ENCODE measurements at places on chromosomes 1 and 21.

DNA sequence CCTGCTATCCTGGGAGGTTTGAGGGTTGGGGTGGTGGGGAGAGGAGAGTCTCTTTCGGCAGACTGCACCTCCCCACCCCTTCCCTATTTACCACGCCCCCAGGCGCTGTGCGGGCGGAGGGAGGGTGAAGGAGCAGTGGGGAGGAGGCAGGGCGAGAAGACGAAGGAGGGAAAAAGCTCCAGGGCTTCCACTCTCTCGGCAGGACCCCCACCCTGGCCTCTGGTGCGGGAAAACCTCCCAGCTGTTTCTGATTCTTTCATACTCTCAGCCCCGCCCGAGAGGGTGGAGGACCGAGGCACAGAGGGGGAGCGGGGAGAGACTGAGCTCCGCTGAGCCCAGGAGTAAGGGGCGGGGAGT, 866 bp upstream of the WNT2B start:
- DNase-seq: no peak

DNA sequence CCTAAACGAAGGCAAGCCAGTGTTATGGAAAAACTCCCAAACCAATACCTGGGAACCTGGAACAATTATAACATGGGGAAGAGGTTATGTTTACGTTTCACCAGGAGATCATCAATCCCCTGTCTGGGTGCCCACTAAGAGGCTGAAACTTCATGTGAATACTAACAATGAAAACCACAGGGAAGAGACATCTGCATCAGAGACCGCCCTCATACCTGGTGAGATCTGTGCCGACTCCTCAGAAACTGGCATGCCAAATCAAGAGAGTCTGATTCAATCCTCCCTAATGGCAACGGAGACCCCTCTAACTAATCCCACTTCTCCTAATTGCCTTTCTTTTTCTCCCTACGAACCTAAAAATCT, 163.2 kb downstream of the IER5 start:
- no peak for DNase-seq

GRCh38 chr1:15963968-15964648, 11.8 kb downstream of the ZBTB17 start:
- DNase-seq: no peak

DNA sequence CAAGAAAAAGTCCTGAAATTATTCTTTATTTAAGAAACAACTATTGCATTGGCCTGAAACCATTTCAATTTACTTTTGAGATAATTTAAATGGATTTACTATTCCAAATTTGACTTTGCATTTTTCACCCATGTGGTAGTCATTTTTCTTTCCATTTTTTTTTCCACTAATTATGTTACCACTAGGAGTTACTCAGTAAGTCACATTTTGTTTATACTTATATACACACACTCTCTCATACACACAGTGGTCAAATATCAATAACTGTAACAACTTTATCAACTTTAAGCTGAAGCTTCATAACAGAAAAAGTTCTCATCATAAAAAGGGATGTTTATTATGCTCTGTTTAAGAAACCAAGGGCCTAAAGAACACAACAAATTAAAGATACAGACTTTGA, 222.8 kb downstream of the SIPA1L2 start:
- no peak for DNase-seq

DNA sequence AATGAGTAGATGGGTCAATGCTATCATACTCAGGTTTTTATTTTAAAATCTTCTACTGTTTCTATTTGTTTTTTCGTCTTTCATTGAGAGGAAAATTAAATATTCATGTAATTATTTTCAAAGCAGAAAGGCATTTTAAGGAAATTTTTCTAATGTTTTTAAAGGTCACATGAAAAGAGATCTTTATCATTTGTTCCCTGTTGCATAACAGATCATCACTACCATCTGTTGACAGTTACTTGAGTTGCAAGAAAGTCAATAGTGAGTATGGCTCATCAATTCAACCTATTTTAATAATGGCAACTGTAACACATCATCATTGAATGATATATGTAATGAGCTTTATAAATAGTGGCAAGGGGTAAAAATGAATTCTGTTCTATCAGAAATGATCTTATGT, 369.7 kb downstream of the DPYD start:
- no peak for DNase-seq

DNA sequence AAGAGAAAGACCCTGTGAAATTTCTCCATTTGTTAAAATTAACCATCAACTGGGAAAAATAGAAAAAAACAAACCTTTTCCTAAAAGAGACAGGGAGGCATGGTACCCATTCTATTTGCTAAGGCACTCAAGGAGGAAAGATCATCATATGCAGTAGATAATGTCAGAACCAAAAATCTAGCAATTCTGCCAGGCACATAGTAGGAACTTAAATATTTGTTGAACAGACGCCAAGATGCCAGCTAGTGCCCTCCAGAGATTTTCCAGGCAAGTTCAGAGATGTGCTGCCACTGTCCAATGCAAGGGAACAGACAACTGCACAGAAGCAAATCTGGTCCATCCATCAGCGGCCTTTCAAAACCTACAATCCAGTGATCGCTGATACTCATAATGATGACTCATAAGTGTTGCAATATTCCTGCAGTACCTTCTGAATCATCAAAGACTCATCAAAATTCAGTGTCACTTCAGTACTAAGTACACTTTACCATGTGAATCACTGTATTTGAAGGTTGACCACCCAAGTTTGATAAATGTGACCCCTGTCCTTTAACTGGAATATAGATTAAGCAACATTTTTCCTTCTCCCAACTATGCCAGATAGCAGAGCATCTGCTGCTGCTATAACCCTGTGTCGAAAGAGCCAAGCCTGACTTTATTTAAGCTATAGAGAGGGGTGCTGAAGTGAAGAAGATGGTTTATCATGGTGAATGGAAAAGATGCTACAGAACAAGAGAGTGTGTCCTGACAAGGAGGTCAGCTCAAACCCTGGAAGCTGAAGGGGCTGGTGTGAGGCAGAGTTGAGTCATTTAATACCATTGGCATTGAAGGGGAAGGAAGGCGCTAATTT, 99.1 kb downstream of the MT1HL1 start:
- DNase-seq: no peak

GRCh38 chr1:164702216-164702615, 143.2 kb downstream of the PBX1 start:
- DNase-seq: no peak

- DNase-seq: no peak
These were observed 37.3 kb downstream of the ZMYND12 start for GRCh38 chr1:42418516-42418915.

- no peak for DNase-seq
These were observed 26.3 kb downstream of the MTARC1 start for GRCh38 chr1:220813013-220813412.

- DNase-seq: no peak
These were observed 637 bp downstream of the NHLH1 start for GRCh38 chr1:160367516-160367900.

- DNase-seq: no peak
These were observed 195.0 kb downstream of the ROR1 start for GRCh38 chr1:63968663-63969440.

- DNase-seq: no peak
These were observed 18.7 kb upstream of the CLDN8 start for GRCh38 chr21:30234643-30235042.

GRCh38 chr1:202648605-202649226, 61.5 kb downstream of the SYT2 start:
- no peak for DNase-seq

DNA sequence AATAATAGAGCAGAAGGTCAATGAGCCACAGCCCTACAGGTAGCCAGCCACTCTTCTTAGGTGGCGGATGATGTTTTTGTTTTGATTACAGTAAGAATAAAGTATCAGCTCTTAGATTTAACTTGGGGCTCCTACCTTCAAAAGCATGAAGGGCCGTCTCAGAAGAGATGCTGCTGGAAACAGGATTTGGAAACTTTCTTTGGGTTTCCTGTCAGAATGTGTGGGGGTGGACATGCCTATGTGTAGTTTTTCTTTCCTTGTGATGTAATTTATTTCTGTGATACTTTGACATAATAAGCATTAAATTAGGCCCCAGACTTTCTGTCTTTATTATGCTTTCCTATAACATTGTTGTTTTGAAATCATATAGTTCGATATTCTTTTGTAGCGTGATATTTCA, 1.5 kb downstream of the RAP1A start:
- DNase-seq: no peak

DNA sequence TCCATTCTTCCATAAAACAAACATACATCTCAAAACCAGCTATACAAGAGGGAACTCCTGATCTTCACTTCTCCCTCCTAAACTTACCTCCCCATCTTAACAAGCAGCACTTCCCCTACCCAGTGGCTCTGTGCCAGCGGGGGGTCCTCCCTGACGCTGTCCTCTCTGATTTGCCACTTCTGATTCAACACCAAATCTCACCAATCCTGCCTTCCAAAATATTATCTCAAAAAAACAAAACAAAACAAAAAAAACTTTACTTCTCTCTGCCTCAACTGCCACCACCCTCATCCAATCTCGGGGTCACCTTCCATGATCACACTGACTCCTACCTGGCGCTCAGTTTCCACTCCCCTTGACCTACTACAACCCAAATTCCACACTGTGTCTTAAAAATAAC, 72.8 kb downstream of the SLC45A1 start:
- DNase-seq: no peak

GRCh38 chr1:6577831-6578525, 1.8 kb upstream of the ZBTB48 start:
- DNase-seq: no peak

GRCh38 chr1:5725855-5726585, 266.2 kb downstream of the NPHP4 start:
- DNase-seq: no peak

- peak; percentile 15 for DNase-seq
These were observed 698 bp downstream of the MOV10 start for GRCh38 chr1:112674986-112675727.

DNA sequence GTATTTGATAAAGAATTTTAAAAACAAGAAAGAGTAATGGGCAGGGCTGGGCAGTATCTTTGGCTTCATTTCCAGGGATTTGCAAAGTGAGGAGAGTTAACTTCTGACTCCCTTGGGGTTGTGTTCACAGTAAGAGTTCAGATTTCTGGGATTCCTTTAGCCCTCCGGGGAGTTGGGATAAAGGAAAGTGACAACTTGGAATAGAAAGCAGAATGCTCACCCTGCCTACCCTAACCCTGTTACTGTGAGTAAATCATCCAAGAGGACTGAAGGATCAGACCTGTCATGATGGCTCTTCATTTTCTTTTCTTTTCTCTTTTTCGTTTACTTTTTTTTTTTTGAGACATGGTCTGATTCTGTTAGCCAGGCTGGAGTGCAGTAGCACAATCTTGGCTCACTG, 76.1 kb downstream of the CACHD1 start:
- no peak for DNase-seq

DNA sequence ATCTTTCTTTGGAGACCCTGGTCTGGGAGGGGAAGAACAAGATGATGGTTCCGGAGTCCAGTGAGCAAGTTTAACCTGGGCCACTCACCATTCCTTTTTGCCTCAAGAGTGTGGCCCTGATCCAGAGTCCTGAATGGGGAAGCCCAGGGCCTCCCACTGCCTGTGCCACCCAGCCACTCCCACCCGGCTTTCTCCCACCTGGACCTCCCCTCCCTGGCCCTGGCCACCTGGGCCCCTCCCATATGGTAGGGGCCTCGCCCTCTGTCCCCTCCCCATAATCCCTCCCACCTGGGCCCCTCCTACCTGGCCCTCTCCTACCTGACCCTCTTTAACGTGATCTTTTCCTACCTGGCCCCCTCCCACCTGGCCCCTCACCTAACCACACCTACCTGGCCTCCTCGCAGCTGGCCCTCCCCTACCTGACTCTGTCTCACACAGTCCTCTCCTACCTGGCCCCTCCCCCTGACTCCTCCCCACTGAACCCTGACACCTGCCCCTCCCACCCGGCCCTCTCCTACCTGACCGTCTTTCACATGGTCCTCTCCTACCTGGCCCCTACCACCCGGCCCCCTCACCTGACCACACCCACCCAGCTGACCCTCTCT, 220.7 kb upstream of the VAMP3 start:
- no peak for DNase-seq

- no peak for DNase-seq
These were observed 213.3 kb upstream of the DAB1 start for GRCh38 chr1:57637155-57637554.

DNA sequence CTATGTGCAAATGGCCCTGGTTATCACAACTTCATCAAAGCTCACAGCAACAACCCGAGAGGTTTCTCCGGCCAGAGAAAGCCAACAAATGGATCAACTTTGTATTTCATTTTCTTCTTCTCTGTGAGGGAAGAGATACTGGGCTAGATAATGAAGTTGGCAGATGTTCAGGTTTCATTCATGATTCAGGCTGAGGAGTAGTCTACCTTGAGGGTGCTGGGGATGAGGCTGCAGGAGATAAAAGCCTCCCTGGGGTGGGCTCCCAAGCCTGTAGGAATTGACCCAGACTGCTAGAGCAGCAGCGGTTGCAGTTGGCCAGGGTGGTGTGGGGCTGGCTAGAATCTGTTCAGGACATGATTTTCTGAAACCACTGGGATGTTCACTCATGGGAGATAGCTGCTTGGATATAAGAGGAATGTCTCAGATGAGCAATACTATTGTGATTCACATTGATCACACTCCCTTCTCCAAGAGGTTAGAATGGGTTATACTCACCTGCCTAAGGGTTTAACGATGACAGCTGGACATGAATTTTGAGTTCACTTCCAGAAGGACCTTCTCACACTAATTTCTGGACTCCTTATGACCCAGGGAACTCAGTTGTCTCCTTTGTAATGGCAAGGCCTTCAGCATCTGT, 64.0 kb downstream of the SYT6 start:
- DNase-seq: no peak

DNA sequence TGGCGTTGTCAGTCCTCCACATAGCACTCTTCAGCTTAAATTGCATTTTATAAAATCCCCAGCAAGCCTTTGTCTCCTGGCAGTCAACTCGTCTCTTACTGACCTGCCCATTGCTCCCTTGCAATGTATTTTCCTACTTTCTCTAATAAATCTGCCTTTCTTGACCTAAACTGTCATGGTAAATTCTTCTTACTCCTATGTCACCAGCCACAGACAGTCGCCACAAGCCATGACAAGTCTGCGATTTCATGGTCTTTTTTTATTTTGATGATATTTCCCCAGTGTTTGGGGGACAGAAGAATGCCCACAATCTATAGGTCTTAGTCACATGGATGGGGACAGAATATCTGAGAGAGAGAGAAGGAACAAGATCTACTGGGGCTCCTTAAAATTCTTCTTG, 8.4 kb downstream of the IFNAR2 start:
- no peak for DNase-seq

DNA sequence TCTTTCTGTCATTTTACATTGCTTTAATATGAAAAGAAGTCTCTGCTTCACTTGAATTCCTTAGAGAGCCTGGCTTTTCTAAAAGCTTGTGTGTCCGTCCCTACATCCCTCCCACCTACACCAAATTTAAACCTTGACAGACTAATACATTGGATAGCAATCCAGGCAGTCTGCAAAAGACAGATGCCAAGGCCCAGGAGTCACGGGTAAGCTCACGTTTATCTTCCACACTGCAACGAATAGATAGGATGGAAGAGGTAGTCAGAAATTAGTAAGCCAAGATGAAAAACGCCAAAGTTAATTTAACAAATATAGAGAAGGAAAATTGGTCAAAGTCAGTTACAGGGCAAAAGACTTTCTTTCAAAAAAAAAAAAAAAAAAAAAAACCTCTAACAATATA, 338.1 kb downstream of the SMYD3 start:
- DNase-seq: no peak
